ENCODE measurements at places on chromosomes 3 and 15. TPM values are rescaled to one million over a fixed set of nuclear protein-coding genes. Genes with fewer than 3 reads are reported as not detected.

GRCh38 chr3:182908471-182908870 is 71.9 kb downstream of the DCUN1D1 start:
- DNase-seq = no peak

The PRICKLE2 gene
- not detected for total RNA-seq

- no peak for DNase-seq
Measured at GRCh38 chr3:144482876-144483275, 511.3 kb downstream of the DIPK2A start.

DNA sequence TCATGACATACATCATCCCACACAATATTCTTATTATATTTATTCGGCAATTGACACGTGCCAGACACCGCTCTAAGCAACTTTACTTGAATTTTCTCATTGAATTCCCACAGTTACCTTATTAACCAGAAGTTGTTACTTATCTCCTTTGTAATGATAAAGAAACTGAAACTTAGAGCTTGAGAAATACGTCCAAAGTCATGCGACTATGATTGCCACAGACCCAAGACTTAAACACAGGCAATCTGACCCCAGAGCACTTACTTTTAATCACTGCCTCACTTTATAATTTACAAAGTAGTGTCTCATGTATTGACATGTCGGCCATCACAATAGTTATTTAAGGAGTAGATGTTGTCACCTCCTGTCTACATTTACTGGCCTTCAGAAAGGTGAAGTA is 64.7 kb downstream of the ATP13A4 start:
- no peak for DNase-seq

GRCh38 chr3:116112696-116113095 is 332.6 kb downstream of the LSAMP start:
- DNase-seq = no peak

DNA sequence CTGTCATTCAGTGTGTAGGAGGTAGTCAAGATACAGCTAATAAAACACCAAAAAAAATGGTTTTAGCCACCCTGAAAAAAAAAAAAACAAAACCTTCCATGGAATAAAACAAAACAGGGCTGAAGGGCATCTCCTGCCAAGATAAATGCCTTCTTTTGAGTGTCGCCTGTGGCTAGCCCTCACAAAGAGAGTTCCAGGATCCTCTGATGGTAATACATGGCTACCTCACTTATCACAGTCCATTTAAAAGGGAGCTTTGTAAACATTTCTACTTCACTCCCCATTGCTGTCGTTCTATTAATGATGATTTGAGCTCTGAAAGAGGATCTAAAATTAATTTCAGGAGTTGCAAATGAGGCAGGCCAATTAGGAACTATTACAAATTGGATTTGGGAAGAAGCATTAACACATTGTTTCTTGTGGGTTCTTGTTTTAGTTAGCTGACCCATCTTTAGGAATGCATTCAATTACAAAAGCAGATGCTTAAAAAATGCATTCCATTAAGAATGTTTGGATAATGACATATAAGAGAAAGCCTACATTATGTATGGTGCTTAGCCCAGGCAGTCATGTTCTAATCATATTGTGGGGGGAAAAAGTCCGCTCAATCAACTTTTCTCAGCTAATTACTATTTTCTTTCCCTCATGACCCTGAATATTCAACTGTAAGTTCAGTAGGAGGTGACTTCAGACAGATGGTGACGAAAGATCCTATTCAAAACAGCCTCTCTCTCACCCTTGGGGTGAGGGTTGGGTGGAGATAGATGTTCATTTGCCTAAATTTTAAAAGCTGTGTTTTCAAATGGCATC is 255.1 kb upstream of the WNT5A start:
- no peak for DNase-seq

The FOXL2 gene
- total RNA-seq = 0.05 TPM

The HAUS2 gene
- 48.8 TPM for total RNA-seq

DNA sequence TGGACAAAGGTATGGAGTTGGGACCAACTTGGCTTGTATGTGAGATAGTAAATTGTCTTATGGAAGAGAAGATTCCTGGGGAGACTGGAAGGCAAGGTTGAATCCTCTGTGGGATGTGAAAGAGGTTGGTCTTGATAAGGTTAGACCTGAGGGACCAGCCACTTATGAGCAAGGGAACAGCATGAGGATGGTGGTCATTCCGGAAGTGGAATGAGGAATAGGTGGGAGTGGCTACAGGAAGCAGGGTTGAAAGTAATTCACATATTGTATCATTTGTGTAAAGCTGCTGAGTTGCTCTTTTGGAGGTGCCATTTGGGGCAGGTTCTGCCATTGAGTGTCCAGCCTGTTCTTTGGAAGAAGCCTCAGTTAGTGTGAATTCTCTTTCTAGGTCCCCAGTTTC is 13.2 kb downstream of the USP13 start:
- no peak for DNase-seq

The FANCD2OS gene
- total RNA-seq = not detected

The GOLGA6L7 gene
- total RNA-seq = not detected

- no peak for DNase-seq
Measured at GRCh38 chr15:24761704-24762302, 86.2 kb downstream of the NPAP1 start.

GRCh38 chr3:24476871-24477656 is 17.6 kb downstream of the THRB start:
- DNase-seq = no peak

The PGBD4 gene
- total RNA-seq = 1.8 TPM

The PLIN1 gene
- total RNA-seq = 0.45 TPM
